ENCODE measurements at places on chromosomes 2 and 18.

- peak; percentile 91 for DNase-seq
These were observed 39.5 kb downstream of the SDC1 start for GRCh38 chr2:20185176-20186022.

- DNase-seq, result no peak
These were observed 35.7 kb downstream of the INHBB start for GRCh38 chr2:120381661-120382060.

DNA sequence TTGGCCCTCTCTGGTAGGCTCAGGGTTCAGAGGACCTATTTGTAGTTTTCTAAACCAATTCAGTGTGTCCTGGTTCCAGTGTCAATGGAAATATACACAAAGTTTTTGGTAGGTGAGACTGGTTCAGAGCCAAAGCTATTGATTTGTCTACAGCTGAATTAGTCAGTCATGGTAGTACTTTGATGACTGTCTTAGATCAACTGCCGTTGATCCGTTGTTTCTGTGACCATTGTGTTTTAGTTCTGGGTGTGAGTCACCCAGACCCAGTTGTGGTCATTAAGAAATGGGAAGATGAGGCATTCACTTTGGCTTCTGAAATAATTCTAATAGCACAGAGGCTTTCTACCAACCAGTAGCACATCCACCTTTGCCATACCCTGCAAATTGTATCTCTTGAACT lies 16.0 kb upstream of the RPE start:
- peak; percentile 5 for DNase-seq

- no peak for DNase-seq
These were observed 386.6 kb upstream of the LRATD1 start for GRCh38 chr2:14245901-14246300.

GRCh38 chr2:105177536-105178254 lies 63.8 kb upstream of the GPR45 start:
- no peak for DNase-seq

DNA sequence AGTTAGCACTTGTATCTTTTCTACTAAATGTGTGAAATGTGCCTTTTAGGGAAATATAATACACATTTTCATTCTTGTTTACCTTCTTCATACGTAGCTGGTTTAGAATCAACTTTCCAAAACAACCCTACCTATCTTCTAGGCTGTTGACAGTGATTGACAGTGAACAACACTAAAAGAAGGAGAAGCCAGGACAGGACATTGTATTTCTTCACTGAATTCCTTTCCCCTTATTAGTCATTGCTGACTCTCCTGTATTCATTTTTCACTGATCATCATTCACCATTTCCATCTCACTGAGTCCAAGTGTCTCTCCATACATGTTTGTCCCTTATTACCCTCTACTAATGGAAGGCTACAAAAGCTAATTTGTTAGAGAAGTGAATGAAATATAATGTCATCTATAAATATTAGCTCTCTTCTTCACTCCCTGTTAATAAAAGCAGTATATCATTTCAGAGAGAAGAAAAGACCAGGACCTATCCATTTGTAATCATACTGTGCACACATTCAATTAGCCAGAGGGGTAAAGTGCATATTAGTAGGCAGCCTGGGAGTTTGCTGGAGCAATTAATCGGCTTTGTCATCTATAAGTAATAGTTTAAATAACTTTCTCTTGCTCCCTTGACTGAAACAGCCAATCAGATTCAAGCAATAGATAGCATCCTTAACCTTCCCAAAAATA lies 192.5 kb upstream of the FOSL2 start:
- DNase-seq, result peak; percentile 10

- peak; percentile 82 for DNase-seq
These were observed at the start of gene FSIP2 for GRCh38 chr2:185738679-185739472. TSS of gene FSIP2 (plus strand) at chr2:185738804. CDS start at chr2:185738895, 91 bp downstream.

All from fibroblast of skin of back (primary cell).